ENCODE measurements at places on chromosomes 12 and 14.

DNA sequence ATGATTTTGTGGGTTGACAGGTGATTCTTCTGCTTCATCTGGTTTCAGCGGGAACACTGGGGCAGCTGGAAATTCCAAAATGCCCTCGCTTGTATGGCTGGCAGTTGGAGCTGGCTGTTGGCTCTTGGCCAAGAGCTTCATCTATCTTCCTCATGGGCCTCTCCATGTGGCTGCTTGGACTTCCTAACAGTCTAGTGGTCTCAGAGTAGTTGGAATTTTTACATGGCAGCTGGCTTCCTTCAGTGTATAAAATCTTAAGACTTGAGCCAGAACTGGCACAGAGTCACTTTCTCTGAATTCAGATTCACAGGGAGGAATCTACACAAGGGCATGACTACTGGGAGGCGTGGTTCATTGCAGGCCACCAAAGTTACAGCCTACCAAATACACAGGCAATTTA, 204.9 kb upstream of the RMST start:
- DNase-seq = no peak

GRCh38 chr14:23327947-23328744, 6.9 kb downstream of the PABPN1 start:
- peak; percentile 65 for DNase-seq

DNA sequence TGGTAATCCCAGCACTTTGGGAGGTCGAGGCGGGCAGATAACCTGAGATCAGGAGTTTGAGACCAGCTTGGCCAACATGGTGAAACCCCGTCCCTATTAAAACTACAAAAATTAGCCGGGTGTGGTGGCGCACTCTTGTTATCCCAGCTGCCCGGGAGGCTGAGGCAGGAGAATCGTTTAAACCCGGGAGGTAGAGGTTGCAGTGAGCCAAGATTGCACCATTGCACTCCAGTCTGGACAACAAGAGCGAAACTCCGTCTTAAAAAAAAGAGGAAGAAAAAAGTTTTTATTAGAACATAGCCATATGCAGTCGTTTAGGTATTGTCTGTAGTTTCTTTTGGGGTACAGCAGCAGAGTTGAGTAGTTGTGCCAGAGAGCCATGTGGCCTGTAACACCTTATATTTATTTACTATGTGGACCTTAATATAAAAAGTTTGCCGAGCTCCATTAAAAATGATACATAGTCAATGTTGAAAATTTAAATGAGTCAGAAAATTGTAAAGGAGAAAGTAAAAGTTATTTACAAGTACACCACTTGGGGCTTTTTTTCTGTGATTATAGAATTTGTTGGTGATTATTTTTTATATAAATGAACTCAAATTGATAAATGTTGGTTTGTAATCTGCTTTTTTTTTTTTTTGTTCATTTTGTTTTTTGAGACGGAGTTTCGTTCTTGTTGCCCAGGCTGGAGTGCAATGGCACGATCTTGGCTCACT, 2.2 kb downstream of the ADIPOR2 start:
- DNase-seq = no peak

- DNase-seq = no peak
These were observed 27.1 kb upstream of the MTERF2 start for GRCh38 chr12:107014055-107014454.

DNA sequence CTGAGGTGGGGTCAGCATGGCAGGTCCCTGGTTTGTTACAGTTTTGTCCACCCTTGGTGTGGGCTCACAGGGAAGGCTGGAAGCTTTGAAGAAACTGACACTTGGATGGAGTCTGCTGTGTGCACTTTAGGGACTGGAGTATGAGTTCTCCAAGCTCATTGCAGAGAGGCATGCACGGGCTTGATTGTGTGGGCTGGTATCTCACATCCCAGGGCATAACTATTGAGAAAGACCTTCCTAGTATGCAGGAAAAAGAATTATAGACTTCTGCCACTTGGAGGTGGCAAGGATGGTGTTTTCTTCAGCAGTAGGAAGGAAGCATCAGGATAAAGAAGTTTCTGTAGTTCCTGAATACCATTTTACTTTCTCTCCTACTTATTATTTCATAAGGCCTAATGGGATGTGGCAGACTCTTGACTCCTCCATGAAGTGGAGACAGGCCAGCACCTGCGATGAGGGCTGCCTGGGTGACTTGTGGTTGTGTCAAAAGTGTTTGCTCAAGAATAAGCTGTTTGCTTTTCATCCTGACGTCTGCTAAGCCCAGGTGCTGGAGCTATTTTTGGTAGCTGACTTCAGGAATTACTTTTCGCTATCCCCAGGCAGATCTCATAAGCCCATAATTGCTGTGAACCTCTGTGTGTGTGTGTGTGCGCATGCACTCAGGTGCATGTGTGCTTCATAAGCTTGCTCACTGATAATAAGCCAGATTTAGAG, 125.8 kb downstream of the KTN1 start:
- no peak for DNase-seq

DNA sequence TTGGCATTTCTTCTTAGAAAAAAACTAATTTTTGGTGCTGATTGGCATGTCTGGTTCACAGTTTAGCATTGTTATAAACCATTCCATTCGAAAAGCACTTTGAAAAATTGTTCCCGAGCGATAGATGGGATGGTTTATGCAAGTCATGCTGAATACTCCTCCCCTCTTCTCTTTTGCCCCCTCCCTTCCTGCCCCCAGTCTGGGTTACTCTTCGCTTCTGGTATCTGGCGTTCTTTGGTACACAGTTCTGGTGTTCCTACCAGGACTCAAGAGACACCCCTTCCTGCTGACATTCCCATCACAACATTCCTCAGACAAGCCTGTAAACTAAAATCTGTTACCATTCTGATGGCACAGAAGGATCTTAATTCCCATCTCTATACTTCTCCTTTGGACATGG, 20.1 kb upstream of the TIGAR start:
- DNase-seq = no peak

DNA sequence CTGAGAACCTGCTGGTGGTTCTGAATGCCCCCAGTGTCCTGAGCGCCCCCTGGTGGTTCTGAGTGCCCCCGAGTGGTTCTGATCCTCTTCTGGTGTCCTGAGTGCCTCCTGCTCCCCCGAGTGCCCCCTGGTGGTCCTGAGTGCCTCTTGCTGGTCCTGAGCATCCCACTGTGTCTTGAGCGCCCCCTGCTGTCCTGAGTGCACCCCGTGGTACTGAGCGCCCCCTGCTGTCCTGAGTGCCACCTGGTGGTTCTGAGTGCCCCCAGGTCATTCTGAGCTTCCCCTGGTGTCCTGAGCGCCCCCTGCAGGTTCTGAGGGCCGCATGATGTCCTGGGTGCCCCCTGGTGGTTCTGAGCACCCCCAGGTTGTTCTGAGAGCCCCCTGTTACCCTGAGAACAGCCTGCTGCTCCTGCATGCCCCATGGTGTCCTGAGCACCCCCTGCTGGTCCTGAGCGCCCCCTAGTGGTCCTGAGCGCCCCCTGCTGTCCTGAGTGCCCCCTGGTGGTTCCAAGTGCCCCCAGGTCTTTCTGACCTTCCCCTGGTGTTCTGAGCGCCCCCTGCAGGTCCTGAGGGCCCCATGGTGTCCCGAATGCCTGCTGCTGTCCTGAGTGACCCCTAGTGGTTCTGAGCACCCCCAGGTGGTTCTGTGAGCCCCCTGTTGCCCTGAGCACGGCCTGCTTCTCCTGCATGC, 1165.4 kb downstream of the TMEM121 start:
- DNase-seq = no peak

- DNase-seq = no peak
These were observed 132.8 kb upstream of the HIF1A start for GRCh38 chr14:61562321-61563161.

- DNase-seq = no peak
These were observed 479.8 kb downstream of the MDGA2 start for GRCh38 chr14:47195582-47195981.

- DNase-seq = peak; percentile 38
These were observed 35.4 kb upstream of the RNASE3 start for GRCh38 chr14:20855652-20856291.

GRCh38 chr12:15526033-15526432, 203.7 kb downstream of the PTPRO start:
- DNase-seq = no peak

DNA sequence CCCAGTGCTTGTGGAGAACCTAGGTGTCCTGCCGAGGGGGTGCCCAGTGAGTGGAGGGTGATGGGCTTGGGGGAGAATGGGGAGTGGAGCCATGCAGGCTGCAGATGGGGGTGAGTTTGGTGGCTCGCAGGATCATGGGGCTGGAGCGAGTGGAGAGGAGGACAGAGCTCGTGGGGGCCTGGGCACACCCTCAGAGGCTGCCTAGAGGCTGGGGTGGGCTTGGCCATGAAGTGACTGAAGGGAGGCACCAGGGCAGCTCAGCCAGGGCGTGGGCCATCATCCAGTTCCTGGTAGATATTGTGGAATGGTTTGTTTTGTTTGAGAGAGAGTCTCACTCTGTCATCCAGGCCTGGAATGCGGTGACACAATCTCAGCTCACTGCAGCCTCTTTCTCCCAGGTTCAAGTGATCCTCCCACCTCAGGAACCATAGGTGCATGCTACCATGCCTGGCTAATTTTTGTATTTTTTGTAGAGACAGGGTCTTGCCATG, 43.4 kb upstream of the AMN start:
- no peak for DNase-seq

GRCh38 chr12:188910-189621, 24.9 kb downstream of the SLC6A12 start:
- DNase-seq = peak; percentile 90

DNA sequence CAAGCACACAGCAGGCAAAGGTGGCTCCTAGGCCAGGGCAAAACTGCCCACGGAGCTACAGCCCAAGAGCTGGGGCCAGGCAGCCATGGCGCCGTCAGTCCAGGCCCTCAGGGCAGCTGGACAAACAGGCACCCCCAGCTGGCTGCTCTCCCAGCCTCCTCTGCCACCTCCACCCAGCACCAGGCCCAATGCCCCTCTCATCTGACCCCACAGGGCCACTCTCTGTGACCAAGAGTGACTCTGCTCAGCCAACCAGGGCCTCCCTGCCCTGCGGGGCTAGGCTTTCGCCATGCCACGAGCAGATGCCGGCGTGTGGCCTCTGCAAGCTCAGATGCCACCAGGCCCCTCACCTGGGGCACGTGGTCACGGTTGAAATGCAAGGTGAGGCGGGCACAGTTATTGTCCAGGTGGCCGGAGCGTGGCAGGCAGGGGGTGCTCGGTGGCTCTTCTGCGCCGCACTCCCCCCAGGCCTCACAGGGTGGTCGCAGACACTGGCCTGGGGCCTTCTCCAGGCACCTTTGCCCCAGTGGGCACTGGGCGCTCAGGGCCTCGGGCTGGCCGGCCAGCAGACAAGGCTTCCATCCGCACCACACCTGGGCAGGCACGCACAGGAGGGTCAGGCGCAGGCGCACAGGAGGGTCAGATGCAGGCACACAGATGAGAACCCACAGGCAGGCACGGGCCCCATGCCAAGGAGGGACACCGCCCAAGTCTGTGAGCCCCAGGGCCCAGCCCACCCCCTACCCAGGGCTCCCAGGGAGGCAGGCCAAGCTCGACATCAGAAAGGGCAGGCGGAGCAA, 23.0 kb downstream of the JAG2 start:
- no peak for DNase-seq

DNA sequence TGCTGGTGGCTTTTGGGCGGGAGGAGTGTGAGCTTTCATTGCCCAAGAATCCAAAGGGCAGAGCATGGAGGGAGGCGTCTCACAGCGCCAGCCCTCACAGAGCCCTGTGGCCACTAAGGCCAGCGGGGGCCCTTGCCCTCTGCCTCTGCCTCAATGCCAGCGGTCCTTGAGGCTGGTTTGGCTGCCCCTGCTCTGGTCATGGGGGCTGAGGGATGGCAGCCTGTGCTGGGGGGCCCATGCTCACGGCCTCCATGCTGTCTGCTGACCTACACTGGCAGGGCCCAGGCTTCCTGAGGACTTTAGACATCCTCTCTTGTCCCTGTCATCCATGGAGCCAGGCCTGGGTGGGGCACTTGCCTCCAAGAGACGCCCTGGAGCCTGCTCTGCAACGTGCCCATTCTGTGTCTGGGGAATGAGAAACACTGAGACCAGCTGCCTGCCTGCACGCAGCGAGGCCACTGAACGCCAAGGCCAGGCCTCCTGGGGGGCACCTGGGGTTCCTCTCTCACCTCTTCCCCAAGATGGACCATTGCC, 143.4 kb downstream of the KIF26A start:
- no peak for DNase-seq

DNA sequence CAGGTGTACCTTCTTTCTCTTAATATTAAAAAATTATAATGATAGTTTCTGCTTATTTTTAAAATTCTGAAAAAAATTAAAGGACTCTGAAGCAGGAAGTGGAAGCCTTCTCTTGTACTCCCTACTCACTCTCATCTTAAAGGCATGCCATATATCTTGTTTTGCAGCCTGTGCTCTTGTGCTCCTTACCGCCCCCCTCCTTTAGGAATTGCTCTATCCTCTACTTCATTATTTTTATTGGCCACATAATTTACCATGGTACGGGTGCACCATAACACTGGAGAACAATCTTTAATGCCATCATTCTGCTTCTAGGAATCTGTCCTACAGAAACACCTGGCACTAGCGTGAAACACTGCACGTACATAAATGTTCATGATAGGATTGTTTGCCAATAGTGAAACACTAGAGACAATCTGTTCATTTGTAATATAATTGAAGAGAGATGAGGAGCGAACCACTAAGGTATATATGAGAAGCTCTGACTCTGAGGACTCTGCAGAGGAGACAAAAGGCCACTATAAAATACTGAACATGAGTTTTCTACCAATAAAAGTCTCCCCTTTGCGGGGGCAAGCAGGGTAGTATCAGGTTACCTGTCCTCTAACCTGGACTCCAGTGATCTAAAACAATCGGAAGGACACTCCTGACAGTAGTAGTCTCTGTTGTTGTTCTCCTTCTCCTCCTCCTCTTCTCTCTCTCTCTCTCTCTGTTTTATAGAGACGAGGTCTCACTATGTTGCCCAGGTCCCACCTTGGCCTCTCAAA, 6.3 kb upstream of the NYNRIN start:
- no peak for DNase-seq

DNA sequence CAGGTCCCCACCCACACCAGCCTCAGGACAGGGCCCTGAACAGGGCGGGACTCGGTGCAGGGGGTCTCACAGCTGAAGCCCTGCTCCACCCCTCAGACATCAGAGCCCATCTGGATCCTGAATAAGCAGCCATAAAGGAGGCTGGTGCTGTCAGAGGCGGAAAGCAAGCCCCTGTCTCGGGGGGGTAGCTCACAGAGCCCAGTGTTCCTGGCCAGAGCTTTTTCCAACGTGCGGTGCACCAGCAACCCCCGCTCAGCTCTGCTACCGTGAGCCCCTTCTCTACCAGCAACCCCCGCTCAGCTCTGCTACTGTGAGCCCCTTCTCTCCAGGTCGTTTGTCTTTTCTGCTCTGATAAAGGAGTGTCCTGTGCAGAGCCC, 136.5 kb upstream of the SFSWAP start:
- DNase-seq = peak; percentile 70

- no peak for DNase-seq
These were observed 51.9 kb downstream of the MAP1LC3B2 start for GRCh38 chr12:116610971-116611541.

GRCh38 chr14:96631621-96632362, 129.6 kb downstream of the PAPOLA start:
- no peak for DNase-seq

All from retina (tissue), 1 donor.